ENCODE measurements at places on chromosomes 2 and 18.

- no peak for DNase-seq
These were observed 32.8 kb downstream of the CYBRD1 start for GRCh38 chr2:171554991-171555615.

- no peak for DNase-seq
These were observed 12.2 kb downstream of the METAP1D start for GRCh38 chr2:172011812-172012575.

DNA sequence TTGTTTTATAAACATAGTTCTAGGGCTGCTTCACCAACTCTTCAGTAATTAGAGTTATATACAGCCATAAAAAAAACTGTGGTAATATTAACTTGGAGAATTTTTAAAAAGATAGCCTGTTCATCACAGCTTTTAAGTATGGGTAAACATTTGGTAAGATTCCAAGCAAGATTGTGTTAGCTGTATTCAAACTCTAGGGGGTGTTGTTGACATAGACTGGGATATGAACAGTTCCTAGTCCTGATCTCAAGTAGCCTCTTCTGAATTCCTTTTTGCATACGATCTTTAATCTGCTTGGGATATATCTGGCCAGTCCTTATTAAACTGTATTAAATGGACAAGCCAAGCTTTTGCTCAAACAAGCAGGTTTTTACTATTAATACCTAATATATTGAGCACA lies 13.4 kb downstream of the NOP58 start:
- peak; percentile 23 for DNase-seq

DNA sequence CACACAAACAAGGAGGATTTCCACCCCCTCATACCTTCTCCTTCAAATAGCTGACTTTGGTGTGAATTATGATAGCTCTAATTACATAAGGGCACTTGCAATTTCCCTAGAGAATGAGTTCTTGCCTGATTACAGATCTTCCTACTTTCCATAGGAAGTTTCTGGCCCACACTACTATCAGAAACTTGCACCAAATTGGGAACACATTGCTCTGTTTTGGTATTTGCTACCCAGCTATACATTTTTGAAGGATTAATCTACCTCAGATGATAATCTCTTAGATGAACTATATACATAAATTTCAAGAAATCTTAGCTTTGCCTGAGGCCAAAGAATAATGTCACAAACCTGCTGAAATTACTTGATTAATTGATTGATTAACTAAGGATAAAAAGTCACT lies 4.9 kb downstream of the DCC start:
- DNase-seq: no peak

GRCh38 chr2:104847586-104848160 lies 6.2 kb upstream of the POU3F3 start:
- DNase-seq: no peak

- DNase-seq: no peak
These were observed 44.0 kb upstream of the SPP2 start for GRCh38 chr2:234006501-234006900.

GRCh38 chr18:51107598-51108305 lies 77.7 kb downstream of the SMAD4 start:
- DNase-seq: no peak

GRCh38 chr2:32849456-32850194 lies 97.1 kb upstream of the LTBP1 start:
- no peak for DNase-seq

GRCh38 chr2:184597571-184597991 lies 748 bp upstream of the ZNF804A start:
- DNase-seq: peak; percentile 19

DNA sequence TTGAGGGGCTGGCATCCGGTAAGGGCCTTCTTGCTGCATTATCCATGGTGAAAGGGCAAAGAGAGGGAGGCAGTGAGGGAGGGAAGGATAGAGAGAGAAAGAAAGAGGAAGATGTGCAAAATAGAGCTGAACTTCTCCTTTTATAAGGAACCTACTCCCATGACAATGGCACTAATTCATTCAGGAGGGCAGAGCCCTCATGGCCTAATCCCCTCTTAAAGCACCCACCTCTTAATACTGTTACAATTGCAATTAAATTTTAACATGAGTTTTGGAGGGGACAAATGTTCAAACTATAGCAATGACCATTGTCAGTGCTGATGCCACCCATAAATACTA lies 60.2 kb downstream of the CXCR4 start:
- DNase-seq: no peak
